ENCODE measurements at places on chromosomes 11 and 22.

DNA sequence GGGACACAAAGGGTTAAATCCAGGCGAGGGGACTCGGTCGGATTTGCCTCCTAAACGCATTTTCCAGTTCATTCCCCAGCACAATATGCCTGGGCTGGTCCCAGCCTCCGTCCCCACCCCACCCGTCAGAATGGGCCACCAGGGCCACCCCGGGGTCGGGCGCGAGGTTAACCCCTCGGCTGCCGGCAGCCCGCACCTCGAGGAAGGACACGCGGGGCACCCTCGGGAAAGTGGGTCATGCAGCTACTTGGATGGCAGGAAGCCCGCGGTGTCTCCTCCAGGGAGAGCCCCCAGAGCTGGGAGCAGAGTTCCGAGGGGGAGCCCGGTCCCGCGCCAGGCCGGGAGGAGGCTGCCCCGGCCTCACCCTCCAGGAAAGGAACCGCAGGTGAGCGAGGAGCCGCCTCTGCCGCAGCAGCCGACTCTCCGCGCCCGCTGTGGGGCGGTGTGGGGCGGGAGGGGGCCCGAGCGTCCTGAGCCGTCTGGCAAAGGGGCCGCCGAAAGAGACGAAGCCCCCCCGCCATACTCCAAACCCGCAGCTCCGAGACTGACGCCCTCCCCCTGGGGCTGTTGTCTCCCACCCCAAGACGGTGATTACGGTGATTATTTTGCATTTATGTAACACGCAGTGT, 1.4 kb downstream of the NECTIN1 start:
- no peak for DNase-seq

- no peak for DNase-seq
These were observed 794 bp upstream of the FXYD6 start for GRCh38 chr11:117877120-117877784.

DNA sequence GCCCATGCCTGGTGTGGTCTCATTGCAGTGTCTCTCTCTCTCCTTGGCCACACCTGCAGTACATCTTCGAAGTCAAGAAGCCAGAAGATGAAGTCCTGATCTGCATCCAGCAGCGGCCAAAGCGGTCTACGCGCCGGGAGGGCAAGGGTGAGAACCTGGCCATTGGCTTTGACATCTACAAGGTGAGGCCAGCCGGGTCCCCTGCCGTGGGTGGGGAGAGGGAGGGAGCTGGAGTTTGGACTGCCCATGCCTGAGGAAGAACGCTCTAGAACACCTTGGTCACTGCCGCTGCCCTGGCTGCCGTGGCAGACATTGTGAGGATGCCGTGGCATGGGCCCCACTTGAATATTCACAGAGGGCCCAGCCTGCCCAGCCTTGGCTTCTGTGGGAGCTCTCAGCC, 9.1 kb upstream of the MYO7A start:
- no peak for DNase-seq

- DNase-seq = no peak
These were observed 67.5 kb upstream of the AMOTL1 start for GRCh38 chr11:94700622-94701021.

DNA sequence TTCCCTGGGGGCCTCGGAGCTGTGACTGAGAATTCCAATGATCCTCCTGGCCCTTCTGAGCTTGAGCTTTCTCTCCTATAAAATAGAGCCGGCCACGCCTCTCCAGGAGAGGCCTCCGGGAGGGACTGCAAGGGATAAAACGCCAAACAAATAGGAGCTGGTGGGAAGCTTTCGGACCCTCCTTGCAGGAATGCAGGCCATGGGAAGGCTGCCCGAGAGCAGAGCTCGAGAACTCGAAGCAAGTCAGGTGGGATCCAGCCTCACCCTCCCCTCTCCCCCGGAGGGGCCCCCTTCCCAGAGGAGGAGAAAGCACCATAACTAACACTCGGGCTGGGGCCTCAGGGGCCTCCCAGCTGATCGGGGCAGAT, 34.6 kb downstream of the FLRT1 start:
- DNase-seq = no peak

GRCh38 chr11:78838417-78838816, 263.8 kb upstream of the NARS2 start:
- no peak for DNase-seq

GRCh38 chr11:95241681-95242081, 10.7 kb upstream of the SESN3 start:
- DNase-seq = no peak

DNA sequence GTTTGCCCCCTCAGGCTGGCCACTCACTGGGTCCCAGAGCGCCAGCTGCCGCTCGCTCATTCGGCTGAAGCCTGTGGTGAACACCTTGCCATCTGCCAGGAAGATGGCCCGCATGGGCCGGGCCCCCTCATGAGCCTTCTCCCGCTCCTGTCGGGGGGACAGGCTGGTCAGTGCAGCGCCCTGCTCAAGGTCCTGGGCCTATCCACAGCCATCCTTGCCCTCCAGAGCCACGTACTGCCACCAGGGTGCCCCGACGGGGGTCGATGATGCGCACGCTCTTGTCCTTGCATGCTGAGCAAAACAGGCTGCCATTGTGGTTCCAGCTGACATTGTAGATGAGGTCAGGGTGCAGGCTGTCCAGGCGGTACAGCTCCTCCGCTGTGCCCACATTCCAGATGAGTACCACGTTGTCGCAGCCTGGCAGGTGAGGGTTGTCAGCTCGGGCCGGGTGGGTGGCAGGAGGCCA, 2.1 kb downstream of the CORO1B start:
- no peak for DNase-seq

DNA sequence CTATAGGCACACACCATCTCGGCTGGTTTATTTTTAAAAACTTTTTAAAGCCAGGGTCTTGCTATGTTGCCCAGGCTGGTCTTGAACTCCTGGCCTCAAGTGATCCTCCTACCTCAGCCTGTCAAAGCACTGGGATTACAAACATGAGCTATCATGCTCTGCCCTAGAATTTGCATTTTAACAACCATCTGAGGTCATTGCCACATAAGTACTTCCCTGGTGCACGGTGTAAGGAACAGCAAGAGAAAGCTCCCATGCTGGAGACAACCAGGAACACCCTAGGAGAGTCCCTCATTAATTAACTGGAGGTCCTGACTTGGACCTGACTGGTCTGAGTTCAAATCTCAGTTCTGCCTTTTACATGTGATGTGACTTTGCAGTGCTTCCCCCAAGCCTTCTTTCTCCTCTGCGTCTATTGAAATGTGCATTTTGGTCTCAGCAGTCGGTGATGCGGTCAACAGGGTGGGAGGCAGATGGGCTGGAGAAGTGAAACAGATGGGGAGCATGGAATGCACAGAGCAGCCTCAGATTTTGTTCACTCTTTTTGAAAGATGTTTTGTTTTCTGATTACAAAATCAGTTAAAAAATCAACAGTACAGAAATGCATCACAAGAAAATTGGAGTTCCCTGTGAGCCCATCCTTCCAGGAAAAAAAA, 146.5 kb downstream of the MYO18B start:
- no peak for DNase-seq

GRCh38 chr11:86876716-86877234, 76.4 kb downstream of the PRSS23 start:
- no peak for DNase-seq

DNA sequence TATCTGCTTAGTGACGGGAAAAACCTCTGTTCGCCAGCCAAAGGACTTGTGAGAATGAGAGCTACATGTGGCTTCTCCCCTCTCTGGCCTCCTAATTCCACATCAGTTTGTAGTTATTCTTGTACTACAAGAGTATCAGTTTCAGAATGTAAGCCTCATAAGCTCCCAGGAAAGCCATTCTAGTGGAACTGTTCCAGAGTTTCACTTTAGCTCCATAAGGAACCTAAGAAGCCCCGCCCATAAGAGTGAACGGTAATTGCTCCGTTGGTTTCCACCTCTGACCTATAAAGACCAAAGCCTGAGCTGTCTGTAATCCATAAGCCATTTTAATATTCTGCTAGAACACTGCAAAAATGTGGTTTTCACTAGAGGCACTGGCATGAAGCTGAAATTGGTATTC, 53.0 kb downstream of the SIK3 start:
- DNase-seq = no peak

DNA sequence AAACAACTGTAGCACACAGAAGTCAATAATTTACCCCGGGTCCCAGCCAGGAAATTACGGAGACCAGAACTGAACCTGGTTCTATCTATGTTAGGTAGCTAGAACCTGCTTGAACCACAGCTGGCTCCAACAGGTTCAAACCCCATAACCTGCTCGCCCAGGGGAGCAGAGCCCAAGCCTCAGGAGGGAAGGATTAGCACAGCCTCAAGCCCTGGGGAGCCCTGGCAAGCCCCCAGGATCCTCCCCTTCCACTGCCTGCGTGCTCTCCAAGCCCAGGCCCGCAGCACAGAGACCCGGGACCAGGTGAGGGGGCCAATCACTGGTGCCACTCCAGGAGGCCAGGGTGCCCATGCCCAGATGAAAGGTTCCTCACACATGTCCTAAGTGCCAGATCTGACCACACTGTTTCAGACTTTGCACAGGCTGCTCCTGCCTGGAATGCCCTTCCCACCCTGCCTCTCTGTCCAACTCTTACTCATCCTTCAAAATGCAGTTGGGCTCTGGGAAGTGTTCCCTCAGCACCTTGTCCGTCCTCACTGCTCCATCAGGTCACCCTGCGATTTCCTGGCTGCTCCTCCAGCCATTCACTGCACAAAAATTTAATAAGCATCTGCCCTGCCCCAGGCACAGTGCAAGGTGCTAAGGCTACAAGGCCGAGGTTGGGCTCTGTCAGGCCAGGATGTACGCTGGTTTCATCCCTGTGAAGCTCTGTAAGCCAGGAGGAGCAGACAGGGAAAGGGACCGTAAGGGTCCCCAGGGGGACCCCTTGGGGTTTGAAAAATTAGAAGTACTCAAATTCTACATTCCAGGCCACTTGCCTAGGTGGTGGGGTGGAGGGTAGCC, 32.2 kb downstream of the ARRB1 start:
- DNase-seq = no peak

DNA sequence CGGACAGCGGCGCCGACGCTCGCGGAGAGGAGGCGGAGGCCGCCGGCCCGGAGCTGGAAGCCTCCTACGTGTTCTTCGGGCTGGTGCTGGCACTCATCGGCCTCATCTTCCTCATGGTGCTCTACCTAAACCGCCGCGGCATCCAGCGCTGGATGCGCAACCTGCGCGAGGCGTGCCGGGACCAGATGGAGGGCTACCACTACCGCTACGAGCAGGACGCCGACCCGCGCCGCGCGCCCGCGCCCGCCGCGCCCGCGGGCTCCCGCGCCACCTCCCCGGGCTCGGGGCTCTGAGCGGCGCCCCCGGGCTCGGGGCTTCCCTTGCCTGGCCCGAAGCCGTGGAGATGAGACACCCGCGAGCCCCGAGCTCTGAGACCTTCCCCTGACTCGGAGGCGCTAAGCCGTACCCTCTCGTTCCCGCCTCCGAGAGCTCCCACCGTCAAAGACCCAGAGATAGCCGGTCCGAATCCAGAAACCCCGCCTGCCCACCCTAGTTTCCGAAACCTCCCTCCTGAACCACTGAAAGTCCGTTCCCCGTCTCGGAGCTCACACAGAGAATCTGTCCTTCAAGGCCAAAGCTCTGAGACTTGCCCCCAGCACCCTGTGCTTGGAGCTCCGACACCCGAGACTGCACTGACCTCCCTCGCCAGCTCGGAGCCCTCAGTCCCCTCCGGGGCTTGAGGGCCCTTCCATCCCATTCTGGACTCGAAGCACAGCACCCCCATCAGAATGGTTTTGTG, 1.5 kb downstream of the TPBGL start:
- no peak for DNase-seq

- no peak for DNase-seq
These were observed 7.4 kb downstream of the PTPRJ start for GRCh38 chr11:47987781-47988180.

DNA sequence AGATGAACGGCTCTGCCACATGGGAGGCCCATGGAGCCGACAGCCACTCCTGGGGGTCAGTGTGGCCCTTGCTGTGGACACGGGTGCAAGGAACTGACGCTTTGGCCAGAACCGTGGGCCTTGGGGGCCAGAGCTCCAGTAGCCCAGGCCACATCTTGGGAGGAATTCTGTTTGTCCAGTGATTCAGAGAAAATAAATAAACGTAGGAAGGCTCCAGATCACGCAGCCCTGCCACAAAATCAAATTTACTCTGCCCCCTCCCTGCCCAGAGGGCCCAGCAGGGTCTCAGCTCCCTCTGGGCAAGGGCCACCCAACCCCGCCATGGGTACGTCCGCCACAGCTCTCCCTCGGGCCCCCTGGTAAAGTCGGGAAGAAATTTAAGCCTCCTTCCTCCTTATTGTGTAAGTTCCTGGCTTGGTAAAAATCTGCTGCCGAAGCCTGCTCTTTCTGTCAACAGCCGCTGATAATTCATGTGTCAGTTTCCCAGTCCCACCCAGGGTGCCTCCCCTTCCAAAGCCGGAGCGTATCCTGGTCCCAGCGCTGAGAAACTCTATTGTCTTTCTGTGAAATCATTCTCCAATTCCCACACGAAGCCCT, 6.9 kb upstream of the MUC5AC start:
- peak; percentile 37 for DNase-seq

- no peak for DNase-seq
These were observed 38.8 kb downstream of the IRAG1 start for GRCh38 chr11:10654811-10655150.

DNA sequence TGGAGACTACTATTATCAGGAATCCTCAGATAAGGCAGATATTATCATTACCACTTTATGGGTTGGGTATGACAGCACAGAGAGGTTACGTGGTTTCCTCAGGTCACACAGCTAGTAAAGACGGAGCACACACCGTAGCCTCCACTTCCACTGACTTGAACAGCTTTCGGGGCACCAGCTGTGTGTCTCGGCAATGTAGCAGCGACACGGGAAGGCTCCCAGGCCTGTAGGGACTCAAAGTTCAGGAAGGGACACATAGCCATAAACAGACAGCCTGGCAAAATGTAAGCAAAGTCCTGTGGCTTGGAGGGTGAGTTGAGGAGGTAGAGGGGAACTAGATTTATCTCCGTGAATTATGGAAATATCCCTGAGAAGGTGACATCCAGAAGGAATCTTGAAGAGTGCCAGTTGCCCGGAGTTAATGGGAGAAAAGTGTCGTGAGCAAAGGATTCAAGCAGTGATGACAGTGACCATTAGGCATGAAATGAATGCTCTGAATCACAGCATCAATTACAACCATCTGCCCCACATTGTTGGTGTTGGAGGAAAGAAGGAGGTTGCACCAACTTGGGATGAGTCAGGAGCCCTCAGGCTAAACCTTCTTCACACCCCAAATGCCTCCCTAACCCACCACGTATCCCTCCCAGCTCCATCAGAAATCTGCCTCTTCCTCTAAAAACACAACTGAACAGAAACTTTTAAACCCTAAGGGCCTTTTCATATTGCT, 106.7 kb upstream of the ASPHD2 start:
- peak; percentile 63 for DNase-seq

DNA sequence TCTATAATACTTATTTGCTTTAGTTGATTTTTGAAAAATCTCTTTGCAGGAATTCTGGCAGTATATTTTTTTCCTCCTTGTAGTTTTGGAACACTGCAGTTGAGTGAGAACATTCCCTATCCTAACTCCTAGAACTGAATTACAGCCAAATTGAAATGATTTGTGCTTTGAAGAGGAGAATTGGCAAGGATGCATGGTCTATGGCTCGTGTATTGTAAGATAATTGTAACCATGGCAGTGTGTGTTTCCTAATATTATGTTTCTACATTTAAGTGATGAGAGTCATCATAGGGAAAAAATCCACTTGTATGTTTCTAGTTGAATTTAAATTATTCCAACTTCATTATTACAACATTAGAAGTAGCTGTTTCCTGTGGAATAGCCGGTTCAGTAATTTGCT, 80.9 kb upstream of the MYO18B start:
- no peak for DNase-seq

GRCh38 chr22:33299245-33299956, 241.2 kb upstream of the SYN3 start:
- DNase-seq = no peak

- no peak for DNase-seq
These were observed 293.9 kb downstream of the GUCY1A2 start for GRCh38 chr11:106724293-106724892.

GRCh38 chr11:76667271-76667818, 3.2 kb downstream of the LRRC32 start:
- DNase-seq = no peak

All from HTR-8/SVneo (cell line).